ENCODE measurements at places on chromosomes 2 and 18. TPM values are rescaled to one million over a fixed set of nuclear protein-coding genes. Genes with fewer than 3 reads are reported as not detected.
A peak's percentile ranks its signal among the peaks of the same experiment; 100 is the strongest.

- no peak for DNase-seq
These were observed 23.7 kb upstream of the PTPN4 start for GRCh38 chr2:119736021-119736420.

DNA sequence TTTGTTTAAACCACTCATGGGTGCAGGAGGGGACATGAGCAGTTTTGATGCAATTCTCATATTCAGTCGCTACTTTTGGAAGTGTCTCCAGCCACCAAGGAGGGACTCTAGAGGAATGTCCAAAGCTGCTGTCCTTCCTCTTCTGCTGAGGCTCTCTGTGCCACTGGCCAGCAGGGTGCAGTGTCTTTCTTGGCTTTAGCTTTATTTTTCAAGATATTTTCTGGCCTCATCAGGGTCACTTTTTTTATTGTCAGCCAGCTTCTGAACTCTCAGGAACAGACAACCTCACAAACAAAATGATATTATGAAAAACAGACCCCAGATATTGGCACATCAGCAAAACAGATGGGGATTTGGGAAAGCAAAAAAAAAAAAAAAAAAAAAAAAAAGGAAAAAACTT is 289.3 kb upstream of the ZSWIM2 start:
- DNase-seq, result peak; percentile 49

DNA sequence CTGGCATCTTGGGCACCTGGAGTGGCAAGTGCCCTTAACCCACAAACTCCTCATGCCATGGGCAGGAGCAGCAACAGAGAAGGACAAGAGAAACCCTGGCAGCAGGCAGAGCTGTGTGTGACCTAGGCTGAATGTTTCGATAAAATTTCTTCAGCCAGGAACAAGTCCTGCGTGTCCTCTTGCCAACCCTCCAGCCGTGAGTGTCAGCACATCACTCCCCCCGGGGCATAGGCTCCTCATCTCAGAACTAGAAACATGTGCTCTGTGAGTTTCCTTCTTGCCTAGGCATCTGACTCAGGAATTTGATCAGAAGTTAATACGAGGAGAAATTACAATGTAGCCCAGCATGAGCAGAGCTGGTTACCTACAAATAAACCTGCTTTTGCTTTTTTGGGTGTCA is 2.2 kb downstream of the ABCG8 start:
- no peak for DNase-seq

DNA sequence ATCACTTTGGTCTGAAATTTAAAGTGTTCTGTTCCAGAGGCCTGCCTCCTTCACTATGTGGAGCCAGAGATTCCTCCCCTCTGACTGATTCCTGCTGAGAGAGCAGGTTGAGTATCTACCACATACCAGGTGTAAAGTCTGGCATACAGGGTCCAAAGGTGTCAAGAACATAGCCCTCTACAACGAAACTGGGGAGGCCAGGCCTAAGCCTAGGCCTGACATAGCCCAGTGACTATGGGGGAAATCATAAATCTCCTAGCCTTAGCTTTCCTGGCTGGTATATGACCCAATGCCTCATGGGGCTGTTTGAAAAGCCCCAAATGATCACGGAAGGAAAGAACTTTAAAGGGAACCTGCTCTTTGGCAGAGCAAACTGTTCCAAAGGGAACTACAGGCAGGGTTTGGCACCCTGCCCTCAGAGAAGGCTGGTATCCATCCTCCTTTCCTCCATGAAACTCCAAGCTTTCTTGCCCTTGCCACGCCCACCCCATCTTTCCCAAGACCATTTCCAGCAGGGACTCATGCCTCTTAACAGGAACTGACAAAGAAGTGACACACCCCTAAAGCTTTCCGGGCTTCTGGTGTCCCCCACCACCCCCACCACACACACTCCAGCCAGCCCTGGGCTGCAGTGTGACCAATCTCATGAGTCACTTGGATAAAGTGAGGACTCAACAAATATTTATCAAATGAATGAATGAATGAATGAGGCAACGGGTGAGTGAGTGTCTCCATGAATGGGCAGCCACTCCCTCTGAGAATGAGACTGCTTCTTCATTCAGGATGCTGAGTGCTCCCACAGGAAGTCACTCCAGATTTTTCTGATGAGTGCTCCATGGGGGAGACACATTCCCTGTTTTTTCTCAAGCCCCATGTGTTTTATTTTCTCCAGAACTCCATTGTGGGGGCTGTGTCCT is 114.5 kb upstream of the STPG4 start:
- DNase-seq, result peak; percentile 54

DNA sequence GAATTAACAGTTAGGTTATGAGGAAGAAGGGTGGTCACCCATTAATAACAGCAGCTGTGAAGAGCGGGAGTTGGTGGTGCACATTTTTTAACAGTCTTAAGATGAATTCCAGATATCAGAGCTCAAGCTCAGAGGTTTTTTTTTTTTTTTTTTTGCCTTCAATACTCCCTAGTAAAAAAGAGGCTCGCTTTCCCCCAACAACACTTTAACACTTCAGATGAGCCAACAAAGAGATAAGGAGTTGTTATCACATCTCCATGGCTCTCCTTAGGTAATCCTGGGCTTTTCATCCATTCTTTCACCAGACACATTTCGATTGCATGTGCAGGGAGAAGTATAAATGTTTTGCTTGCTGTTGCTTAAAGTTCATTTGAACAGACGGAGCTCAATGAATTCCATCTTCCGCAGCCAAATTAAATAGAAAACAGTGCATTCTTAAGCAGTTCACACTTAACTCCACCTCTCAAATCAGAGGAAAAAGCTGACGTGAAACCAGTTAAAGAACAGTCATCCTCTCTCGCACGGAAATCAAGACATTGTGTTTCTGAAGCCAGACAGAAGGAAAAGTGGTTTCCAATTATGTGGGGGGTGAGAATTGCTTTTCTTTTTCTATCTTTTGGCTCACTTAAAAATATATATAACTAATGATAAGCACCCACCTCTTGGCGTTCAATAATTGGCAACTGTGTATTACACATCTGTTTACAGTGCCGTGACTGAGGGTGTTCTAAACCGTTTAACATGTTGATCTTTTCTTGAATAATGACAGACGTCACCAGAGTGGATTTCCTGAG is 118.2 kb downstream of the ZNF521 start:
- no peak for DNase-seq

GRCh38 chr2:29878898-29879297 is 42.5 kb downstream of the ALK start:
- DNase-seq, result no peak

DNA sequence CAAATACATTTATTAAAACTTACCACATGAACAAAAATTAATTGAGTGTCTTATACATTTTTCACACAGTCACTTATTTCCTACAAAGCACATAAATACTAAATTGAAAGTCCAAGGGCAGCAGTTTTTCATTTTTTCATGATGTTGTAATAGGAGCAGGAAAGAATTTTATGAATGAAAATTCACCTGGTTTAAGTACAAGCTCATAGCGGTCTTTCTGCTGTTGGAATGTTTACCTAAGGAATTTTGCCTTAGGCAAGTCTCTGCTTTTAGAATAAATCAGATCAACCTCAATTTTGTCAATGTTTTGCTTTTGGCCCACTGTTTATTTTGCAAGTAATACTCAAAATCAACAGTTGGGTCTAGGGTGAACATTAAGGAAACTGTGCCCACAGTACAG is 40.0 kb downstream of the ETAA1 start:
- DNase-seq, result no peak

- DNase-seq, result no peak
These were observed 65.5 kb downstream of the BCL2L11 start for GRCh38 chr2:111186121-111186715.

DNA sequence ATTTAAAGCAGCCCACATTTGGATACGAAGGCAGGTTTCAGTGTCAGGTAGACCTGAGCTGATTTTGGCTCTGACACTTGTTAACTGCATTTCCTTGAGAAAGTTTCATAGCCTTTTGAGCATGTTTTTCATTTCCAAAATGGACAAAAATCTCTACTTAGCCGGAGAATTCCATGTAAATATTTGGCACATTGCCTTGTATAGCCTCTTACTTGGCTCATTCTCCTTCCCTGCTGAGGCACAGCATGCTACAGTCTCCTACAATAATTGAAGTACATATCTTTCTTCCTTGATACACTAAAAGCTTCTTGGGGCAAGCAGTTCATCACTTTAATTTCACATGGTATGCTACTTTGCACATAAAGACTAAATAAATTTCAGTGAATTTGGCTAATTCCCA is 772.2 kb upstream of the CHAC2 start:
- no peak for DNase-seq

- no peak for DNase-seq
These were observed 183.3 kb upstream of the SESTD1 start for GRCh38 chr2:179447839-179448447.

DNA sequence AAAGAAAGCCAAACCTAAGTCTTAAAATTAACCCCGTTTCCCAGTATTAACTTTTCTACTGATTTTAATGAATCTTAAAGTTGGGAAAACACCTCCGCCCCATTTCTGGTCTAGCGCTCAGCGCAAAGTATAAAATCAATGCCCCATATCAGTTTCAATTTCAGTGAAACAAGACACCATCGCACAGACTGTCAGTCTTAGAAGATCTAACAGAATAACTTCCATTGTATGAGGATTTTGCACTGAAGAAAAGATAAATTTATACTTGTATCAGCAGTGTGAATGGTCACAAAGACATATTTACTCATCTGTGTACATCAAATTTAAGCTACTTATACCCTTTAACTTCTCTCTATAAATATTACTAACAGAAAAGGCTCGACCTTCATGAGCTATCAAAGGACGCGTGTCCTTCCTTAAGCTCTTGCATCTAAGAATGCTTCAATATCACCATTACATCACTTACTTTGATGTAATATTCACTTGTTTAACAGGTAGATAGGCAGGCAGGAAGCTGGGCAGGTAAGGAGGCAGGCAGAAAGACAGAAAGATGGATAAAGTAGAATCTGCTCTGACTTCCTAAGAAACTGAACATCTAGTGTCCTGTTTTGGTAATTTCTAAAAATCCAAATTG is 183.0 kb downstream of the TCF4 start:
- DNase-seq, result no peak

DNA sequence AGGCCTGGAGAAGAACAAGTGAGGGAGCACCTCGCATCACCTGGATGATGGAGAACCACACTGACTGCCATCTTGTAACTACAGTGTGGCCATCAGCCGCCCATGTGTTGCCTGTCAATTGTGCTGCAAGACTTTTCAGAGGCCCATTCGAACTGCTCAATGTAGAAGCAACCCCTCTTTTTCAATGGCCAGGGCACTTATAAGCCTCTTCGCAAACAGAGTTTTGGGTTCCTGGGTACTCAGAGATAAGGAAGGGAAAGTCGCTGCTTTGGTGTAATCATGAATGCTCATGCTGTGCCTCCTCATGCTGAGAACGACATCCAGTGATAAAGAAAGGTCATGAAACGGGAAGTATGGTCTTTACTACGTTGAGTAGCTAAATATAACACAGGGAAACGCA is 143.9 kb upstream of the SLC39A10 start:
- no peak for DNase-seq

DNA sequence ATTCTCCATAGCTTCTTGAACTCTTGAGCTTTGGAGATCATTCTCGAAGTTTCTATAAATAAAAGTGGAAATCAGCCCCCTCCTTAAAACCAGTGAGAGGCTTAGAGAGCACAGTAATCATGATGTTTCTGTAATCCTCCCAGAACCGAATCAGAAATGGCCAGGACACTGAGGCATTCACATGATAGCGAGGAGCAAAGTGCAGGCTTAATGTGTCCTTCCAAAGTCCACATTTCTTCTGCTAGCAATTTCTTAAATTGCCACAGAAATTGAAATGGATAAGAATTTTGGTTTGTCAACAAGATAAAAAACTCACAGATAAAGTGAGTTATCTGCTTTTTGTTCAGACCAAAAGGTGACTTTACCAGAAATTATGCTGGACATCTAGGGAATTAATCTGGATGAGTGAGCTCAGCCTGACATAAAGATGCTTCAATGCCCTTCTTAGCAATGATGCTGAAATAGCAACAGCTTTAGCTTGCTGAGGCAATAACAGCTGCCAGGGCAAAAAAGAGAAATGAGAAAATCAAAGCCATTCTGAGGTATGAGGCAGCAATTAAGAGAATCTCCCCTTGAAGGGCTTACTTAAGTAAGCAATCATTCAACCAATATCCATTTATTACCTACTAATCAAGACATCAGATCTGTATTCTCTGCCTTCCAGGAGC is 82.4 kb upstream of the PHLPP1 start:
- DNase-seq, result no peak

GRCh38 chr2:101698014-101698843 is 722 bp downstream of the MAP4K4 start:
- peak; percentile 20 for DNase-seq

DNA sequence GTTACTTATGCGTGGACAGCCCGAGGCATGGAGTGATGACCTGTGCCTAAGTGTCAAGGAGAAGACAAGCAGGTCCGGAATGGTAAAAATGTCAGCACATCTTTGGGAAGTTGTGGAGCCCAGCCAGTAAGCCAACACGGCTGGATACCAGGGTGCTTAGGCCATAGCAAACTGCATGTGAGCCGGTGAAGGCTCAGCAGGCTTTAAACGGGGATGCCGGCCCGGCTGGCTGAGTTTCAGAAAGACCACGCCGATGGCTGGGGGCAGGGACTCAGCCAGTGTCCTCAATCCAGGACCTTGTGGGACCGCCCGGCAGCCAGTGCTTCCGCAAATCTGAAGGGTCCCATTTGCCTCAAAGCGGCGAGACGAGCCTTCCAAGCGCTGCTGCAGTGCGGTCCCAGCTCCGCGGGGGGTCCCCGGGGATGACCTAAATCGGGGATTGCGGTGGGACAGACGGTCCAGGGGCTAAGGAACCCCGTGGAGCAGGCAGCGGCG is 946 bp upstream of the AGAP1 start:
- DNase-seq, result no peak

DNA sequence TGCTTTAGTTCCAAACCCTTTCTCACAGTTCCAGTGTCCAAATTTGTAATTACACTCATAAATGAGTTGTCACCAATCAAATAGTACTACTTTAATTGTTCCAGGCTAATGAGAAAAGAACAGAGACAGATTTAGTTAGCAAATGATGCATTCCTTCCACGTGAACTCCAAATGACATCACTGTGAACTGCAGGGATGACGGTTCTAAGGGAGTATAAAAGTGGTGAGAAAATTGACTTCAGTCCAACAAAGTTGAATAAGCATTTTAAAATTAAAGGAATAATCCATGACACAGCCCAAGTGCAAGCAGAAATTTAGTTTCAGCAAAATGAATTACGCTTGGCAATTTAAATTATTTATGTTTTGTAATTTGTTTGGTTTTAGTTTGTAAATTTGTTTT is 102.0 kb upstream of the LRATD1 start:
- no peak for DNase-seq

Gene POTEJ
- total RNA-seq, result not detected

Gene SGPP2
- 2.5 TPM for total RNA-seq

Gene XDH
- not detected for total RNA-seq

Gene UBXN2A
- total RNA-seq, result 19.7 TPM

Gene UGT1A10
- not detected for total RNA-seq
